ENCODE measurements at places on chromosomes 16 and 17.

GRCh38 chr17:46796956-46797530 lies 21.4 kb downstream of the WNT3 start:
- DNase-seq = no peak

DNA sequence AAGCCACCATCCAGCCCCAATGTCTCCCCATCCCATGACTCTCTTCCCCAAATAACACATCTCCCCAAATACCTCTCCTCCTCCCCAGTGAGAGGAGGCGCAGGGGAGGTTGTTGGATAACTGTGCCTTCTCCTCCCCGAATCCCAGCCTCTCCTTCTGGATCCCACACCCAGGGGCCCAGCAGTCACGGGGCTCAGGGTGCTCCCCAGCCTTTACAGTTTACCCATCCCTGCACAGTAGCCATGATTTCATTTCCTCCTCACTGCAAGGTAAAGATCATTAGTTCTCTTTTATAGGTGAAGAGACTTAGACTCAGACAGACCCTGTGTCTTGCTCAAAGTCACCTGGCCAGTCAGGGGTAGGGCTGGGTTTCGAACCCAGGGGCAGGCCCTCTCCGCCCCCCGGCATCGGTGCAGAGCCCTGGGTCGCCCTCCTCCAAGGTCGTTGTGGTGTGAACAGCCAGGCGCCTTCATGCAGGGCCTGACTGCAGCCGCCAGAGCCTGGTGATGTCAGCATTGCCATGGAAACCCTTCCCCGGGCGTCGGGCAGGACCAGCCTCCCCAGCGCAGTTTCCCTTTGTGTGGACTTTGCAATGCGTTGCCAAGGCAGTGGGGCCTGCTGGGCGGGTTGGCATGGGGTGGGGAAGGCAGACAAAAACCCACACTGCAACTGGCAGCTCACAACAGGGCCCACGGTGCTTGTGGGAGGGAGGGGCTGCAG lies 53.3 kb upstream of the TOB1 start:
- DNase-seq = peak; percentile 89

DNA sequence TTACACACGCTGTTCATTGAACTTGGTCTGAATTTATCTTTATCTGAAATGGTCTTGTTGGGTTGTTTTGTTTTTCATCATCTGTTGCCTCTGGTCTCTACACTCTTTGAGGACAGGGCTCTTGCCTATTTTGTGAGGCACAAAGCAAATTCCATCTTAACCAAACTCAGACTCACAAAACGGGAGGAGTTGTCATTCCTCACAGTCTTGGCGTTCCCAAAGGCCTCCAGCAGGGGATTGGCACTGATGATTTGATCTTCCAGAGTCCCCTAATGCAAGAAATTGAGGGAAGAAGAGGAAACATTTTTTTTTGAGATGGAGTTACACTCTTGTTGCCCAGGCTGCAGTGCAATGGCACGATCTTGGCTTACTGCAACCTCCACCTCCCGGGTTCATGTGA lies 8.7 kb downstream of the MYH3 start:
- no peak for DNase-seq

- DNase-seq = no peak
Measured at GRCh38 chr17:43359469-43360110, 39.2 kb upstream of the ARL4D start.

DNA sequence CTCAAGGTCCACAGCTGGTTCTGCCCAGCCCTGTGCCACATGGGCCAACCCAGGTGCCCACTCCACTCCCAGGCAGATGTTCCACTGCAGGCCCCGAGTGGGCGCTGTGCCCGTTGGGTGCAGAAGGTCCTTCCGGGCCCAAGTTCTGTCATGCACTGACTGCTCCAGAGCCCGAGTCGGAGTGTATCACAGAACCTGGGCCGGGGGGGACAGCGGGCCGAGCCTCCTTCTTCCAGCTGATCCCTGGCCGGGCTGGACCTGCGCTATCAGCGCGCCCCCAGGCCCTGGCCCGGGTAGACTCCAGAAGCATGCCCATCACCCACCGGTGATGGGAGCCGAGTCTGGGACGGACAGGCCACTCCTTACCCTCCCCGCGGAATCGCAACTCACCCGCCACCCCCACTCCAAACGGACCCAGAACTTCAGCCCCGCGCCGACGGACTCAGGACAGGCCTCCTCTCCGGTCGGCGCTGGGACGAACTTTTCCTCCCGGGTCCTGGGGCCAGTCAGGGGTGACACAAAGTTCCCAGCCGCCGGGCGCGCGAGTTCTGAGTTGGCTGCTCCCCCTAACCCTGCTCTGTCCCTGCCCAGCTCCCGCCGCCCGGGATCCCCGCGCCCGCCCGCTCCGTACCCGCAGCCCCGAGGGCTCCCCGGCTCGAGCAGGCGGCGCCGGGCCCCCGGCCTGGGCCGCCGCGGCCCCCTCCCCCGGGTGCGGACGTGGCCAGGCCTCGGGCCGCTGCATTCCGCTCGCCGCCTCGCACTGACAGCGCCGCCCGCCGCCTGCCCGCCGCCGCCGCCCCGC lies at the start of gene COPZ2:
Gene COPZ2 (minus strand): TSS at position 762 of the 802 bp plus-strand sequence. CDS start 20 bp downstream, at position 742.
- no peak for DNase-seq

GRCh38 chr17:7060165-7060891 lies 16.4 kb upstream of the SLC16A11 start:
- DNase-seq = no peak

DNA sequence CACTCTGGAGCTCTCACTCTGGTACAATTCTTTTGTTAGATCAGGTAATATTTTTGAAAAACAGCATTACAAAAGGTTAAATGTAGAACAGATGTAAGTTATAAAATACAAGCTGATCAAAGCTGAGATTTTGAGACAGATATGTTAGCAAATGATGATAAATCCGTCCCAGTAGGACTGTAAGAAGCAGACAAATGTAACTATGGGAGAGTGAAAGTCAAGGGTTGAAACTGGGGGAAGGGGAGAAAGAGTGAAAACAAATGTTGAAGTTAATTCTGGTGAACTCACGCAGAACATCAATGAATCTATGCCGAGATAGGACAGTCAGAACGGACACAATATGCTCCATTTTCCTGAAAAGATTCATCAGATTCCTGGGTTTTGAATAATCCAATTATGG lies 298.9 kb upstream of the IRX5 start:
- DNase-seq = no peak

DNA sequence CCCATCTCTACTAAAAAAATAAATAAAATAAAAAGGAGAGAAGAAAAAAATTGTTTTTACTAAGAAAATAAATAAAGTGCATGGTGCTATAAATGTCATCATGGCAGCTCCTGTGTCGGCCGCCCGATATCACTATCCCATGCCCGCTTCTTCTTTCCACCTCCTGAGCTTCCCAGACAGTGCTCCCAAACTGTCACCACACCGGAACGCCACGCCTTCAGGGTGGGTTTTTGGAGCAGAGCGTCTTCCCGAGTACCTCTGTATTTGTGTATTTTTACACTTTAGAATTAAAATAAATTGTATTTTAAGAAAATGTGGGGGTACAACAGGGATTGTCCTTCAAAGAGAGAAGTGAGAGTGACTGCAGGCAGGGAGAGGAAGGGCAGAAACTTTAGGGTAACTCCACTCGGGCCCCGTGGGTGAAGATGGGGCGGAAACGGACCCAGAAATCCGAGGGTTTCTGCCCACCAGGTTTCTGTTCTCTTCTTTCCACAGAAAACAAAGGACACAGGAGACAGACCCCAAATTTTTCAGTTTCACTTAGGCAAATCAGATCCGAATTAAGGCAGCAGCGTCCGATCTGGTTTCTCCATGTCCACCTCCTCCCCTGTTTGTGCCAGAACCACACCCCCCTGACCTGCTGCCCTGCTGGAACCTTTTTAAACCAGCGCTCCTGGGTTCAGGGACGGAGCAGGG lies 3.6 kb upstream of the ITGAX start:
- DNase-seq = no peak

DNA sequence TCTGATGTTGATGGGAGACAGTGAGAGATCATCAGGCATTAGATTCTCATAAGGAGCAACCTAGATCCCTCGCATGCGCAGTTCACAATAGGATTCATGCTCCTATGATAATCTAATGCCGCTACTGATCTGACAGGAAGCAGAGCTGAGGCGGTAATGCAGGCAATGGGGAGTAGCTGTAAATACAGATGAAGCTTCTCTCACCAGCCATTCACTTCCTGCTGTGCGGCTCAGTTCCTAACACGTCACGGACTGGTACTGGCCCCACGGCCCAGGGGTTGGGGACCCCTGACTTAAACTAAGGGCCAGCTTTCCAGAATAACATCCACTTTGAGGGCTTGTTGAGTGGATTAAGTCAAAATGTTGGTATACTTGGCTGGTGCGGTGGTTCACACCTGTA lies 2.6 kb upstream of the TMEM219 start:
- DNase-seq = no peak

All from NCI-H2107 (cell line).